ENCODE measurements at places on chromosomes 11 and 22. TPM values are rescaled to one million over a fixed set of nuclear protein-coding genes. Genes with fewer than 3 reads are reported as not detected.

The ADM2 gene
- total RNA-seq = 5.1 TPM

The LRP4 gene
- total RNA-seq = 23.6 TPM

DNA sequence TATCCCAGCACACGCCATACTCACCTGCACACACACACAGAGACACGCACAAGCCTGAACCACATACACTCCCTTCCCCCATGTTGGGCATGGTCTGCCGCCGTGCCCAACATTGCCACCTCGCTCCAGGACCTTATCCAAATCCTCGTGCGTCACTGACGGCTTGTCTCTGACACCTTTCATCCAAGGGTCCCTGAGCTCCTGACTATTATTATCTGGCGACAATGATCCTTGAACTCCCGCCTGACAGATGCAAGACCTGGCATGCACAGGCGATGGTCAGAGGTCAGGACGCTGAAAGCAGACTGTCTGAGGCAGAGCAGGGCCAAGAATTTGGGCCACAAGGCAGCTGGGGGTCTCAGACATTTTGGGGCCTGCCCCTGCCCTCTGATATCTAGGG, 4.2 kb downstream of the MB start:
- no peak overlapping the region for H3K27ac ChIP-seq
- no peak for DNase-seq
- no peak overlapping the region for H3K4me3 ChIP-seq
- no peaks in the 10 kb centered on the region for H3K4me1 ChIP-seq

GRCh38 chr11:73536961-73537360, 61.0 kb downstream of the FAM168A start:
- no peak for DNase-seq
- H3K36me3 ChIP-seq = no peaks in the 10 kb centered on the region
- no peak overlapping the region for H3K27ac ChIP-seq
- no peaks in the 10 kb centered on the region for H3K27me3 ChIP-seq
- no peak overlapping the region for H3K4me3 ChIP-seq
- peaks cover 4% of the 10 kb centered on the region for H3K4me1 ChIP-seq

- H3K4me3 ChIP-seq = no peak overlapping the region
- no peaks in the 10 kb centered on the region for H3K36me3 ChIP-seq
- no peak overlapping the region for H3K27ac ChIP-seq
- DNase-seq = no peak
- H3K4me1 ChIP-seq = no peaks in the 10 kb centered on the region
These were observed 3.5 kb upstream of the CD5 start for GRCh38 chr11:61098778-61099177.

The STK33 gene
- 3.7 TPM for total RNA-seq

DNA sequence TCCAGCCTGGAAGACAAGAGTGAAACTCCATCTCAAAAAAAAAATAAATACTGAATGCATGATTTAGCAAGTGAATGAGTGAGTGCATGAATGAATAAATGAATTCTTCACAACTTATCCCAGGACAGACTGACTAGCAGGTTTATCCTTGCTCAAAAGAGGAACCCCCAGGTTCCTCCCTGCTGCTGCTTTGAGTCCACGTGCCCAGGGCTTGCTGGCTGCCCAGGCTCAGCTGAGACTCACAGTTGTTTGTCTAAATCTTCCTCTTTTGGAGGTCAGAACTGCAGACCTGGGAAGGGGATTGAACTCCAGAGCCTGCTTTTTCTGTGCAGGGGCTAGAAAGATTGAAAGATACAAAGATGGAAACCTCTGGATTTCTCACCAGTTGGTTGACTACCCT, 117.4 kb upstream of the TMEM45B start:
- no peak for DNase-seq
- H3K4me1 ChIP-seq = no peaks in the 10 kb centered on the region
- H3K27me3 ChIP-seq = no peaks in the 10 kb centered on the region
- no peak overlapping the region for H3K27ac ChIP-seq

DNA sequence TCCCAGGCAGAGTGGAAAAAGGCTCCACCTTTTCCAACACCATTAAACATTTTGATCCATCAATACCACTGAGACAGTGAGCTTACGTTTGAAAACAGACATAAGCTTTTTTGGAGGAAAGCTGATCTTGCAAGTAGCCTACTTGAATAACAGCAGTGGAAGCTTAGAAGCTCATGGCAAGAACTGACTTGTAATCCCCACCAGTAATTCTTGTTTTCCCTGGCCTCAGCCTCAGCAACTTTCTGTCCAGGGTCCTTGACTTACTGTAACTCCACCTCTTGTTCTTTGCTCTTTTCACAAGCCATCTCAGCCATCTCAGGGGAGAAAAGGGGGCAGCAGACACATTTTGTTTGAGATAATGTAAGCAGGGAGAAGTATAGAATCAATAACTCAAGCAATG, 12.3 kb upstream of the MPZL2 start:
- no peak for DNase-seq
- no peaks in the 10 kb centered on the region for H3K36me3 ChIP-seq
- H3K27ac ChIP-seq = no peak overlapping the region
- H3K27me3 ChIP-seq = no peaks in the 10 kb centered on the region

DNA sequence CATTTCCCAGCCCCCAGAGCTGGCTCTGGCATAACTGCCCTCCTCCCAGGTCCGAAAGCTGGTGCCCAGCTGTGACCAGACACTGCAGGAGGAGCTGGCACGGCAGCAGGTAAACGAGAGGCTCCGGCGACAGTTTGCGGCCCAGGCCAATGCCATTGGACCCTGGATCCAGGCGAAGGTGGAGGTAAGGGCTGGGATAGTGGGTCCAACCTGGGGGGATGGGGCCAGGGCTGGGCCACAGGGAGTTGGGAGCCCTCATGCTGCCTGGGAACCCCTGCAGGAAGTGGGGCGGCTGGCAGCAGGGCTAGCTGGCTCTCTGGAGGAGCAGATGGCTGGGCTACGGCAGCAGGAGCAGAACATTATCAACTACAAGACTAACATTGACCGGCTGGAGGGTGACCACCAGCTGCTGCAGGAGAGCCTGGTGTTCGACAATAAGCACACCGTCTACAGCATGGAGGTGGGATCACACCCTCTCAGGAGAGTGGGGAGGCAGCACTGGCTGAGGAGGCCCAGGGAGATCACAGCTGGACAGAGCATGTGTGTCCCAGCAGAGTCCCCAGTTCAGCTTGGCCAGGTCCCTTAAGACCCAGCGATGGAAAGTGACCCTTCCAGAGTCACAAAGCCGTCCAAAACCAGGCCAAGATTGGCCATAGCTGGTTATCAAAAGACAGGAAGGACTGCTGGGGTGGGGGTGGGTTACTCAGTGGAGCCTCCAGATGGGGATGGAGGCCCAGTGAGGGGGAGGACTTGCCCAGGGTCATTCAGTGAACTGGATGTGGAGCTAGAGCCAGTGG, 7.0 kb downstream of the CTSF start:
- H3K4me3 ChIP-seq = no peak overlapping the region
- DNase-seq = no peak
- H3K27ac ChIP-seq = no peak overlapping the region
- no peaks in the 10 kb centered on the region for H3K27me3 ChIP-seq

DNA sequence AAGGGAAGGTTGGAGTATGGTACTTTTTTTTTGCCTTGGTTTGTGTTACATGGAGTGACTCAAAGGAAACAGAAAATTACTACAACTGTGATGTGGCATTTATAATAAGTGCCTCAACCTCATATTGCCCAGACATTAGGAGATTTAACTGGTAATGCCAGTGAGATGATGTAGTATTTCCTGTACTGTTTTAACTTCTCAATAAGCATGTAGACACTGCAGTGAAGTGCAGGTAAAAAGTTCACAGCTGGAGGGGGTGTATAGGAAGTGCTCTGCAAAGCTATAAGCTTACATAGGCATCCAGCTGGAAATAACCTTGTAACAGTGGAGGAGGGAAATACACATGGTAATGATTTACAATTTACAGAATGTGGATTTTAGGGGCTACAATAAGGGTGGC, 138.2 kb upstream of the MTMR2 start:
- no peaks in the 10 kb centered on the region for H3K4me1 ChIP-seq
- H3K27me3 ChIP-seq = no peaks in the 10 kb centered on the region
- no peaks in the 10 kb centered on the region for H3K36me3 ChIP-seq
- H3K4me3 ChIP-seq = no peak overlapping the region
- H3K27ac ChIP-seq = no peak overlapping the region

- no peak overlapping the region for H3K4me3 ChIP-seq
- no peaks in the 10 kb centered on the region for H3K4me1 ChIP-seq
- H3K27ac ChIP-seq = no peak overlapping the region
- no peaks in the 10 kb centered on the region for H3K36me3 ChIP-seq
- no peaks in the 10 kb centered on the region for H3K27me3 ChIP-seq
These were observed 28.2 kb downstream of the KCTD17 start for GRCh38 chr22:37079668-37080171.

DNA sequence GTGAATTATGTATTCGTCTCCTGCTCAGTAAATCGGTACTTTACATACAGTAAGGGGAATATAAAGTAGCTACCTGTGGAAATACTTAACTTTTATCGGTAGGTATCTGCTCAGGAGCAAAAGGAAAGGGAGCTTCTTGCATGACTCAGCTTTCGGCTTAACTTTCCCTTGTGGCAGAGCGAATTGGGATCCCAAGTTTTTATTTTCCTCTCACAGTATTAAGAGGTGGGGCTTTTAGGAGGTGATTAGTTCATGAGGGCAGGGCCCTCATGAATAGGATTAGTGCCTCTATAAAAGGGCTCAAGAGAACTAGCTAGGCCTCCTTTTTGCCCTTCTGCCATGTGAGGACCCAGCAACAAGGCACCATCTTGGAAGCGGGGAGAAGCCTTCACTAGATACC, 18.7 kb downstream of the RCN1 start:
- H3K27me3 ChIP-seq = no peaks in the 10 kb centered on the region
- H3K4me1 ChIP-seq = no peaks in the 10 kb centered on the region
- H3K27ac ChIP-seq = no peak overlapping the region
- no peaks in the 10 kb centered on the region for H3K36me3 ChIP-seq
- H3K4me3 ChIP-seq = no peak overlapping the region

GRCh38 chr11:112658431-112658878, 302.8 kb upstream of the NCAM1 start:
- H3K4me3 ChIP-seq = no peak overlapping the region
- no peaks in the 10 kb centered on the region for H3K36me3 ChIP-seq
- no peak for DNase-seq
- H3K4me1 ChIP-seq = no peaks in the 10 kb centered on the region
- H3K27ac ChIP-seq = no peak overlapping the region
- H3K27me3 ChIP-seq = no peaks in the 10 kb centered on the region

GRCh38 chr11:127470306-127470884, 469.8 kb upstream of the KIRREL3 start:
- no peak for DNase-seq
- no peaks in the 10 kb centered on the region for H3K36me3 ChIP-seq
- H3K4me3 ChIP-seq = no peak overlapping the region
- no peaks in the 10 kb centered on the region for H3K4me1 ChIP-seq
- H3K27me3 ChIP-seq = no peaks in the 10 kb centered on the region

- no peaks in the 10 kb centered on the region for H3K36me3 ChIP-seq
- H3K4me3 ChIP-seq = no peak overlapping the region
- DNase-seq = no peak
- no peaks in the 10 kb centered on the region for H3K4me1 ChIP-seq
- no peaks in the 10 kb centered on the region for H3K27me3 ChIP-seq
These were observed 61.5 kb downstream of the DKK3 start for GRCh38 chr11:11946878-11947277.

DNA sequence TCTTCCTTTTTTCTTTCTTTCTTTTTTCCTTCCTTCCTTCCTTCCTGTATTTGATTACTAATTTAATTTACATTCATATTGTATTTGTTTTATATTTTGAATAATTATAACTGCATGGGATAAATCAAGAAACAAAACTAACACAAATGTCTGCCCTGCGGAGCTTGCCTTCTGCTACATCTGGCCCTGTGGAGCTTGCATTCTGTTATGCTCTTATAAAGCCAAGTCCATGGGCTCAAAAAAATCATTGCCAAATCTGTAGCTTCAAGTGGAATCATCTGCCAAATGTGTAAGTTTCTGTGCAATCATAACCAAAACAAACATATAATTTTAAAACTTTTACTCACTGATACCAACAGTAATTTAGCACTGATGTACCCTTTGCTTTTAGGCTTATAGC, 8.0 kb upstream of the OR52J3 start:
- H3K27me3 ChIP-seq = no peaks in the 10 kb centered on the region
- H3K36me3 ChIP-seq = no peaks in the 10 kb centered on the region
- H3K27ac ChIP-seq = no peak overlapping the region
- no peak overlapping the region for H3K4me3 ChIP-seq

DNA sequence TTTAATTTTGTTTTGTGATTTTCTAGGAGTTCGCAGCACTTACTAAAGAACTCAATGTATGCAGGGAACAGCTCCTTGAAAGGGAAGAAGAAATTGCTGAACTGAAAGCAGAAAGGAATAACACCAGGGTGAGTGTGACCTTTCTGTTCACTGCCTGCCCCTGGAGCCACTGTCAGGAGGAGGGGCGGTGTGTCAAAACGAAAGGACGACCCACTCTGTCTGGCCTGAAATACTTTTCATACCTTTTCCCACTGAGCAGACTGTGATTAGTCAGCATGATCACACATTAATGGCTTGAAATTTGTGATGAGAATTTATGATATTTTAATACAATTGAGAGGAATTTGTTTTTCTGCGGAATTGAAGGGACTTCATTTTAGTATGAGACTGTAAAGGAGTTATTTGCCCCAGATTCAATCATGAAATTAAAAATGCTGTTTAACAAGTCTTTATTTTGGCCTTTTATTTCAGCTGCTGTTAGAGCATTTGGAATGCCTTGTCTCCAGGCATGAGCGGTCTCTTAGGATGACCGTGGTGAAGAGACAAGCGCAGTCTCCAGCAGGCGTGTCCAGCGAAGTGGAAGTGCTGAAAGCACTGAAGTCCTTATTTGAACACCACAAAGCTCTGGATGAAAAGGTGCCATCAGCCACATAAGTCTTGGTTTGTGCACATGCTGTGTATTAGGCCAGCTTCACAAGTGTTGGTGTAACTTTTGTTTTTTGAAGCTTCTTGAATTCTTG, 54.1 kb downstream of the PPFIA1 start:
- no peaks in the 10 kb centered on the region for H3K27me3 ChIP-seq
- no peak overlapping the region for H3K4me3 ChIP-seq
- peaks cover 6% of the 10 kb centered on the region for H3K36me3 ChIP-seq
- no peaks in the 10 kb centered on the region for H3K4me1 ChIP-seq
- no peak overlapping the region for H3K27ac ChIP-seq
- DNase-seq = no peak

GRCh38 chr22:38282397-38282796, 9.6 kb upstream of the TMEM184B start:
- no peaks in the 10 kb centered on the region for H3K27me3 ChIP-seq
- H3K36me3 ChIP-seq = no peaks in the 10 kb centered on the region
- no peak overlapping the region for H3K4me3 ChIP-seq
- DNase-seq = no peak
- peaks cover 5% of the 10 kb centered on the region for H3K4me1 ChIP-seq

GRCh38 chr11:134497586-134497985, 85.5 kb upstream of the B3GAT1 start:
- peak; percentile 78 for DNase-seq
- no peaks in the 10 kb centered on the region for H3K27me3 ChIP-seq
- peak overlapping the region; percentile 59 for H3K27ac ChIP-seq
- H3K4me1 ChIP-seq = no peaks in the 10 kb centered on the region
- no peak overlapping the region for H3K4me3 ChIP-seq
